ENCODE measurements at places on chromosomes 5 and 9. TPM values are rescaled to one million over a fixed set of nuclear protein-coding genes. Genes with fewer than 3 reads are reported as not detected.

GFI1B gene
- not detected for total RNA-seq

F2R gene
- 28.6 TPM for total RNA-seq

DNA sequence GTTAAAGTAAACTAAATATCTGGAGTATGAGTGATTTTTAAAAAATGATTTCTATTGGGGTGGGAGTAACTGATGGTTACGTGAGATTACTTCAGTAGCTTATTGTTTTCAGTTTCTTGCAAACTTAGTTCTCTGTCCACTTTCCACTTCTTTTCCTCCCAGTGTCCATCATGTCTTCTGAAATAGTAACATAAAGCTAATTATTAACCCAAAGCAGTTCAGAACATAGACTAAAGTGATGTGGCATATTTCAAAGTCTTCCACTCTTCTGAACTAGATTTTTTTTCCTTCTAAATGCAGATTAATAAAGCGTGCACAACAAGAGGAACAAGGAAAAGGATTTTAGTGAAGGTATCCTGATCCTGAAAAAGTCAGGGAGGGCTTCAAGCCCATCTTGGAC lies 114.1 kb downstream of the MAN2A1 start:
- ATAC-seq = no peak

GRCh38 chr5:129246088-129246487 lies 151.5 kb downstream of the ISOC1 start:
- ATAC-seq = no peak

DNA sequence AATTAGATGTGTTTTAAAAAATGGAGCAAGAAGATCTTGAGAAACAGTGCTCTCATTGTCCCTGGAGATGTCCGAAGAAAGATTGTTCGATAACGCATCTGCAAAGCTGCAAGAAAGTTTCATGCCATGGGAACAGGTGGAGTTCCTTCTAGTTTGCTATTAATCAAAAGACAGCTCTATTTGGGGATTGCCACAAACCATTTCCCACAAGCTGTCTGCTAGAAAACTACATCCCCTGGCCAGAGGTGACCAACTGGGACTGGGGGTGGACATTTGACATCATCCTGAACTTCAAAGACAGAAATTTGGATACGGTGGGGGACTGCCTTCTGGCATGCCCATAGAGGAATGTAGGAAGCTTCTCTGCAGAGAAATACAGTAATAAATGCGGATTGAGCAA lies 50.8 kb upstream of the OSMR start:
- no peak for ATAC-seq

Data from motor neuron (in vitro differentiated cells).